Stimulated activated CD4-positive, alpha-beta T cell treated with anti-CD3 and anti-CD28 coated beads, Interleukin-1b, Interleukin-23, amount 100 ng/mL, for 4 hours (primary cell): ENCODE measurements at places on chromosomes 13 and 19.

- no peak for DNase-seq
Measured at GRCh38 chr13:111373486-111373885, 53.0 kb downstream of the TEX29 start.

DNA sequence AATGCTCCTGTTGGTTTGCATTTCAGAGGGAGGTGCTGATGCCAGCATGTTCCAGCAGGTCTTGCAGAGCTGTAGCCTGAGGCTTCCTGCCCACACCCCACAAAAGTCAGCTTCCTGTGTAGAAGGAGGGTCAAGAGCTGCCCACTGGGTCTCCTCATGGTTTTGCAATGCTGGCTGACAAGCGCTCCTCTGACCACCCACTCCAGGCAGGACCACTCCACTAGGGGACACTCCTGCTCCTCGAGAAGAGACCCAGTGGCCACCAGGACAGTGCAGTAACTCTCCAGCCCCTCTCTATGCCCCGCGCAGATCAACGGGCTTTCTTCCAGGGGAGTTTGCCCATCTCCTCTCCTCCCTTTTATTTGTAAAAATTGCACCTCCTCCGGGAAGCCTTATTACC is 72.9 kb upstream of the UQCRFS1 start:
- DNase-seq = no peak

DNA sequence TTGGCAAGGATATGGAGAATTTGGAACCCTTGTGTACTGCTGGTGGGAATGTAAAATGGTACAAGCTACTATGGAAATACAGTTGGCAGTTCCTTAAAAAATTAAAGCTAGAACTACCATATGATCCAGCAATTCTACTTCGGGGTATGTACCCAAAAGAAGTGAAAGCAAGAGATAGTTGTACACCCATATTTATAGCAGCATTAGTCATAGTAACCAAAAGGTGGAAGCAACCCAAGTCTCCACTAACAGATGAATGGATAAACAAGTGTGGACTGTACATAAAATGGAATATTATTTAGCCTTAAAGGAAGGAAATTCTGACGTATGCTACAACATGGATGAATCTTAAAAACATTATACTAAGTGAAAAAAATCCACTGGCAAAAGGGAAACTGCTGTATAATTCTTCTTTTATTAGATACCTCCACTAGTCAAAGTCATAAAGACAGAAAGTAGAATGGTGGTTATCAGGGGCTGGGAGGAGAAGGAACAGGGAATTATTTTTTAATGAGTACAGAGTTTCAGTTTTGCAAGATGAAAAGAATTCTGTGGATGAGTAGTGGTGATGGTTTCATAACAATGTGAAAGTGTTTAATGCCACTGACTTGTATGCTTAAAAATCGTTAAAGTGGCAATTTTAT is 141.6 kb downstream of the RXFP2 start:
- no peak for DNase-seq

GRCh38 chr19:44818466-44819031 is 9.6 kb downstream of the BCAM start:
- no peak for DNase-seq

DNA sequence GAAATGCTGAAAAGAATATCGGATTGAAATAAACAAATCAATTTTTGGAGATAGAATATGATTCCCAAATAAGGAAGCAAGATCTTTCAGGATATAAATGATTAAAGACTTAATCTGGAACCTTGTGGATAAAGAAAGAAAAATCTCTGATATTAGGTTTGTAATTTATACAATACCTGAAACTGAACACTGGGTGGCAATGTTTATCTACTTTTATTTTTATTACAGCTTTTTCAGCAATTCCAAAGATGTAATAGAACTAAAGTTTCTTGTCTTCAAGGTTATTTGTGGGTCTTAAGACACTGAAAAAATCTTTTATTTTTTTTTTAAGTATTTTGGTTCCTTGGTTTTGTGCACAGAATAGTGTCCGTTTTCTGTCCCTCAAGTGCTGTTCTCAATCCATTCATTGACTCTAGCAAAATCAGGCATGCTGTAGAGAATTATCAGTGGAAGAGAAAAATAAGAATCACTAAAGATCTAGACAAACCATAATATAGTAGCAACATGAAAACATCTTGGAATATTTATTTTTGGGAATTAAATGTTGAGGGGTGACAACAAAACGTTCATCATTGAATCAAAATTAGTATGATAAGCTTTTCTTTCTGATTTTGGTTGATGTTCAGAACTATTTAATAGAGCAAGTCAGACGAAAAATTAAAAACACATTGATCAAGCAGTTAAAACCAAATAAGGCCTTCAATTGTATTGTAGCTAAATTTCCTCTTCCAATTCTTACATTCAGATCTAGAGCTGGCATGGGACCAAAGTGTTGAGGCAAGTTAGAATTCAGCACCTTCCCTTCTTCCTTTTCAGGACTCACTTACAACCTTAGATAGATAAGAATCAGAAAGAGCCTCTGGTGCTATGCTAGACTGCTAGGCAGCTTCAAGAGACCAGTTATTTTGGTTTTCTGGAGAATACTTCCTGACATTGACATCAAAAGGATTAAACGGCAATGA is 704.4 kb upstream of the PCDH20 start:
- no peak for DNase-seq

GRCh38 chr13:108676620-108677019 is 47.2 kb downstream of the MYO16 start:
- DNase-seq = no peak

- DNase-seq = no peak
Measured at GRCh38 chr19:48487948-48488347, 18.8 kb downstream of the CYTH2 start.

DNA sequence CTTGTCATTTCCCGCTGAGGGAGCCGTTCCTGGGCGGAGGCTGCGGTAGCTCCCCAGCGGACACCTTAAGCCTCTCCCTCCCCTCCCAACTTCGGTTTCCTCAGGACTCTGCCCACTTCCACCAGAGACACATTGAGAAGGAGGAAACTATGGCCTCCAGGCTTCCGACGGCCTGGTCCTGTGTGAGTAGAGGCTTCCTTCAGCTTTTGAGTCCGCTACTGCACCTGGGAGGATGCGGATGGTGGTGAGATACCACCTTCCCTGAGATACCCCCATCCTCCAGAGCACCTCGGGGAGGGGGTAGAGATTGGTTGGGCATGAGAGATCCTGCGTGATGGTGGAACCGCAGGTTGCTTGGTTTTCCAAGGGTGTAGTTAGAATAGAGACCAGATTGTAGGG is 955 bp downstream of the ZNF274 start:
- no peak for DNase-seq
